Heart left ventricle (tissue), 16 donors: ENCODE measurements at places on chromosomes 12 and 14. TPM values are rescaled to one million over a fixed set of nuclear protein-coding genes. Genes with fewer than 3 reads are reported as not detected.

DNA sequence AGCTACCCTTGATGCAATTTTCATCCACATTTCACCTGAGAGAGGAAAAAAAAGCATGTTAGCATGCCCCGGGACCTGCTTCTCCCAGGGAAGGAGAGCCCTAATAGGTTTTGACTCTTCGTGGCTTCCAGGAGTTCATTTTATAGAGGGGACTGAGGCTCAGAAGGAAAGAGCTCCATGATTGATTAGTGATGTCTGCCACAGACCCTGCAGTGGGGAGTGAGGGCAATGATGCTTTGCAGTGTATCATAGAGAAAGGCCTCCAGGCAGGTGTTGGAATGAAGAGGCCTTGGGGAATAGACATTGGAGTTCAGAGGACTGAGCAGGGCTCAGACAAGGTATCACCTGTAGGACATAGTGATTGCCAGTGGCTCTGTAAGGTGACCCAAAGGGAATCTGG, 41.5 kb downstream of the RNFT2 start:
- no peak for DNase-seq

DNA sequence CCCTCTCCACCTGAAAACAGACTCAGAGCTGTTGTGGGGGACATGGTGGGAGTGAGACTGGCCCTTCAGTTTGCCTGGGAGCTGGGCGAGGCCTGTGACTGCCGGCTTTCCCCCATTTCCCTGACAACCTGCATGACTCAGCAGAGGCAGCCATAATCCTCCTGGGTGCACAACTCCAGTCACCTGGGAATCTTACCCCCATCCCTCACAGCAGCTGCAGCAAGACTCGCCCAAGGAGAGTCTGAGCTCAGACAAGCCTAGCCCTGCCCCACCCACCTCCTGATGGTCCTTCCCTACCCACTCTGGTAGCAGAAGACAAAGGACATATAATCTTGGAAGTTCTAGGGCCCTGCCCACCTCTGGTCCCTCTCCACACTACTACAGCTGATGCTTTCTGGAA, 207.3 kb upstream of the ARID2 start:
- no peak for DNase-seq

DNA sequence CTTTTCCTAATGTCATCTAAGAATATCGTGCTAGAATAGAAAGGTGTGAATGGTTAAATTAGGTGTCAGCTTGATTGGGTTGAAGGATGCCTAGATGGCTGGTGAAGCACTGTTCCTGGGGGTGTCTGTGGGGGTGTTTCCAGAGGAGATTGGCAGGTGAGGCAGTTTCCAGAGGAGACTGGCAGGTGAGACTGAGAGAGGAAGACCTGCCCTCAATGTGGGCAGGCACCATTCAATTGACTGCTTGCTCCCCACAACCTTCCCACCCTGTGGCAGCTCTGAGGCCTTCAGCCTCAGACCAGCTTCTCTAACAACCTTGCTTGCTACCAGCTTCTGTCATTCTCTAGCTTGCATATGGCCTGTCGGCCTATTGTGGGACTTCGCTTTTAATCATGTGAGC, 9.2 kb downstream of the RNASE9 start:
- no peak for DNase-seq

GRCh38 chr12:48442179-48442847, 30.0 kb upstream of the ANP32D start:
- DNase-seq = no peak

VWF gene
- 258 TPM for total RNA-seq

DNA sequence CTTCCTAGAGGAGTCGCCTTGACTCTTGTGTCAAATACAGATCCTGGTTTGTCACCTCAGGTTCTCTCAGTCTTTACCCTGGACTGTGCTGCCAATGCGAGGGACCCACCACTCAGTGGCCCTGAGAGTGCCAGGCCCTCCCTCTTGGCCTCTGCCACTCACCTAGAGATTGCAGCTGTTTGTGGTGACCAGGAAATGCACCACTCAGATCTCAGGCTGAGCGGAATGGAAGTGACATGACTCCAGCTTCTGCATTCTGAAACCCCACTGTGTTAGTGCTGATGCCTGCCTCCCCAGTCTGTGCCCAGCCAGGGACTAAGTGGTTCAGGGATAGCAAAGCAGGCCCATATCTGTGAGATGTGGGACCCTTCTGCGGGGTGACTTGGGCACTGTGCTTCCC, 27.8 kb upstream of the NEDD1 start:
- DNase-seq = no peak

RND1 gene
- total RNA-seq = 0.60 TPM
